ENCODE measurements at places on chromosomes 3 and 15.

GRCh38 chr3:17555525-17555924 lies 186.9 kb downstream of the TBC1D5 start:
- DNase-seq = no peak

DNA sequence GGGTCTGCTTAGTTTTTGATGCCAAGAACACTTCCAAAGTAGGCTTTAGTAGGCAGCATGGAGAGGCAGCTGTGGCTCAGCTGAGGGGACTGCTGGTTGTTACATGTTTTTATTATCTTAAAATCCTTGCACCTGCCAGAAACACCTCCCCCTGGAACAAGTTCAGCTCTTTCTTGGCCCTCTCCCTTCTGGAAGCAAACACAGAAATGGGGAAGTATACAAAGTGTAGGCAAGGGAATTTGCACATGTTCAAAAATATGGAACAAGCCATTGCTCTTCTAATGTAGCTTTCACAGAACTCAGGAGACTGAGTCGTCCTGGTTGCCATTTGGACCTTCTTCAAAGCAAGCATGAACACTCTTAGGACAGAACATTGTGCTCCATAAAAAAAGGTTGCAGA lies 169.1 kb upstream of the SEMA6D start:
- no peak for DNase-seq

GRCh38 chr3:70951316-70951715 lies 632.2 kb downstream of the FOXP1 start:
- DNase-seq = no peak

DNA sequence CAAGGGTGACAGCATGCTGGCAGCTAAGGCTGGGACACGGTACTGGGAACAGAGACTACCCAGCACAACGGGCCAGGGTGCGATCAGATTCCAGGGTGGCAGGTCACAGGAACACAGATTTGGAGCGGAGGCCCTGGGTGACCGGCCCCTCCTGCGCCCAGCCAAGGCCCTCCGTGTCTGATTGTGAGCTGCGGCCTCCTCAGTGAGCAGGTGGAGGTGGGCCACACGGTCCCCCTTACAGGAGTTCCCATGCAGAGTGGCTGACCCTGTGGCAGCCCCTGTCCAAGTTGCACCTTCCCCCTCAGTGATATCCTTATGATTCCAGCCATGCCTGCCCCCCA lies 28.9 kb upstream of the PARL start:
- DNase-seq = no peak

GRCh38 chr15:33742800-33743199 lies 225.5 kb upstream of the CHRM5 start:
- no peak for DNase-seq

Measured in NCI-H1436 treated with DMSO at 0.1 percent for 48 hours (cell line).